ENCODE measurements at places on chromosomes 2 and 18.

GRCh38 chr2:86295066-86295465, 42.4 kb downstream of the REEP1 start:
- no peak for DNase-seq

DNA sequence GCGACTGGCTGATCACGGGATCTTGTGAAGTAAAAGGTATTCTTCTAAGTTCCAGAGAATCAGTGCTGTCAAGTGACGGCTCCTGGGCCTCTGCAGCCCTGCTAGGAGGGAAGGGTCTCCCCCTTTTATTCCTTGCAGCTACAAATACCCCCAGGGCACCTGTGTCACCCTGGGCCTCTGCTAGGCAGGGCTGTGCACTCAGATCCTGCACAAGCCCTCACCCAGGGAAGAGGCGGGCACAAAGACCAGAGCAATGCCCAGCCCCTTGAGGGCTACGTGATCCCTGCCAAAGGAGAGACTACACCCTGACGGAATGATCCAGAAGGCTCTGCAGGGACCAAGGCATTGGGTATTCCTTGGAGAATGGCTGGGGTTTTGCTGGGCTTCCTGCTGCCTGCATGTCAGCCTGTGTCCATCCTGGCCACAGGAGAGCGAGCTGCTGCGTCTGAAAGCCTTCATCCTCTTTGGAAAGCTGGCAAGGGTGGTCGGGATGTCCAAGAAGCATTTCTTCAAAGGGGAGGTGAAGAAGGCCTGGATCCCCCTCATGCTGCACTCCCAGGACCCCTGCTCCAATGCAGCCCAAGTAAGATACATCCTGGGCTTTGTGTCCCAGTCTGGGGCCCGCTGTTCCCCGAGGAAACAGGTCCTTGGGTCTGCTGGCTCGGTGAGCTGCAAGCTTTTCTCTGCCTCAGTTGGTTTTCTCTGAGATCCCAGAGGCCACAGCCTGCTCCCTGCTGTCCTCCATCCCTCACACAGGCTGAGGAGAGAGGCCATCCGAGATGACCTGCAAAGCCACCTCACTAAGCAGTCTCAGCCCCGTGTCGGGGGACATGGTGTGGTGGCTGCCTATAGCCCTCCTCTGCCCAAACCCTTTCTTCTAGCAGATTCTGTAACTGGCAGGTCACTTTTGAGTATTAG, 24.9 kb downstream of the HJURP start:
- no peak for DNase-seq

DNA sequence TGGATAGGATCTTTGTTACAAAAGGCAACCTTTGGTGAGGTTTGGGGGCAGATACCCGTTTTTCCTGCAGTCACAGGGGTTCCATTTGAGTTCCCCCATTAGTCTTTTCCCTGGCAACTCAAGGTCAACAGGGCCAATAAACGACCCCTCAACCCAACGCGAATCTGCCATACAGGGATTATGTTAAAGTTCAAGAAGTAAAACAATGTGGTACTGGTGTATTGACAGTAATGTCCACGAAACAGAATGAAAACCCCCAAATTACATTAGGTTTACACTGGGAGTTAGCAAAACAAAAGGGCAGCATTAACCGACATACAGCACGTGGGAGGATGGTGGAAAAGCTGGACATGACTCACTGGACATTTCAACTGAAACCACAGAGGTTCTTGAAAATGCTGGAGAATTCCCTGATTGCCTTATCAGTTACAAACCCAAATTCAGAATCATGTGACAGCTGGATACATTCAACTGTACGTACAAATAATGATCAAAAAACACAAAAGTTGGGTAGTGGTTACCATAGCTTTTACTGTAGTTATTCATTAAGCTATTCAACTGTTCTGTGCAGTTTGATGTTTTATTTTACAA, 4.9 kb upstream of the IMP4 start:
- no peak for DNase-seq

DNA sequence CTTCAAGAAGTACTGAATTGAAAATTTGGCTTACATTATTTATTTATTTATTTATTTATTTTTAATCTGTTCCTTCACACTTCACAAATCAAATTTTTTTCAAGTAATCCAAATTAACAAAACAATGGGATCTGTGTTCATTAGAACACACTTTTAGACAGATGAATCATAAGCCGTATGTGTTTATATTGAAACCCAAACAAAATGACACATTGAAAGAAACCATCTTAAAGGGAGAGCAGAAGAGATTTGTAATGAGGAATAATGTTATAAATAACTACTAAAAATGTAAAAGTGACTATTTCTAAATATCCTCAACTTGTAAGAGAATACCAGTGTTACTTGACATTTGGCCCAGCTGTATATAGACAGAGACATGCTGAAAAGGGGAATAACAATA, 991.0 kb upstream of the CHAC2 start:
- no peak for DNase-seq

DNA sequence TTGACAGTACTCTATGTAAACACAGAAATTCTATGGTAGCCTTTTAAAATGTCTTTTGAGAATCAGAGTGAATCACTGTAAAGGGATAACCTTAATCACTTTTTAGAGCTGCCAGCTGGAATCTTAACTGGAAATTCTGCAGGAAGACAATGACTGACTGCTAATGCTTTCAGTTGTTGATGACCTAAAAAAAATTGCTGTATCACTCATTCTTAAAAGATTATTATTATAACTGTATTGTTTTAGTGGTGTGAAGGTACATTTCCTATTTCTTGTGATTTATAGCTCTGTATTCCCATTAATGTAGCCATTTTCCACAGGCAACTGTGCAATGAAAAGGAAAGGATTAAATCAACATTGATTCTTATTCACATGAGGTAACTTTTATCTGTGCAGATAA, 260.5 kb downstream of the CALCRL start:
- no peak for DNase-seq

DNA sequence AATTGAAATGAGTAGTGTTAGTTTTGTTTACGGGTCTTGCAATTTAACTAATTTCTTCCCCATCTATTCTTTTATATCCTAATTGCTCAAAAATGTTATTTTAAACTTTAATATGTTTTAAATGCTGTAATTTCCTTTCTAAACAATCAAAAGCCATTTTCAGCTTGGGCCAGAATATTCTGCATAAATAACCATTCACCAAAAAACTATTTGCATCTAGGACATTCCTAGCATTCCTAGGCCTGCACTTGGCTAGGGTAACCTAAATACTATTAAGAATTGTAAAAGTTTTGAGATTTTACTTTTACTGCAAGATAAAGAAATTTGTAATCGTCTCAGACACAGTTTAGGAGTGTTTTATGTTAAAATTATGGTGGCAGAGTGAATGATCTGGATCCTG, 7.8 kb upstream of the ETAA1 start:
- no peak for DNase-seq

- DNase-seq: no peak
These were observed 79.2 kb downstream of the PRPF40A start for GRCh38 chr2:152638056-152638455.

GRCh38 chr2:238566001-238566645, 139.4 kb downstream of the ASB1 start:
- no peak for DNase-seq

All from left cardiac atrium (tissue), 4 donors.